ENCODE measurements at places on chromosomes 7 and 10.
A peak's percentile ranks its signal among the peaks of the same experiment; 100 is the strongest.

DNA sequence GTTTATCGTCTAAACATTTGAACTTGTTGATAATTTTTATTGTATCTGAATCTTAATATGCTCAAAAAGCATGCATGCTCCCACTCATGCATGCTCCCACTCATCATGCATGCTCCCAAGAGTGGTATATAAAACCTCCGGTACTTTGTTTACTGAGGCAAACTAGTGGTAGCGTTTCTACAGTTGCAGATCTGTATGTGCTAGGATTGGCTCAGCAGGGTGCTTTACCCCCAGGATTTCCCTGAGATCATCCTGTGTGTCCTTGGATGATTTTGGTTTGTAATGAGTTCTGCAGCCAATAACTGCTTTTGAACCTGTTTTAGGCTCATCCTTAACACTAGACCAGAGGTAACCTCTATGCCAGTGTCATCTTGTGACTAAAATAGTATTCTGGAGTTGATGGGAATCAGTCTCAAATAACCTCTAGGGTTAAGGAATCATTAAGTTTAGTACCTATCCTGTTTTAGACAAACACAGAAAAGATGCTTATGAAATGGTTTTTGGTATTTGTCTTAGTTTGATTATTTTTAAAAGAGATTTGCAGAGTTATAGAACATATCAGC lies 40.4 kb downstream of the PHTF2 start:
- DNase-seq: peak; percentile 40

DNA sequence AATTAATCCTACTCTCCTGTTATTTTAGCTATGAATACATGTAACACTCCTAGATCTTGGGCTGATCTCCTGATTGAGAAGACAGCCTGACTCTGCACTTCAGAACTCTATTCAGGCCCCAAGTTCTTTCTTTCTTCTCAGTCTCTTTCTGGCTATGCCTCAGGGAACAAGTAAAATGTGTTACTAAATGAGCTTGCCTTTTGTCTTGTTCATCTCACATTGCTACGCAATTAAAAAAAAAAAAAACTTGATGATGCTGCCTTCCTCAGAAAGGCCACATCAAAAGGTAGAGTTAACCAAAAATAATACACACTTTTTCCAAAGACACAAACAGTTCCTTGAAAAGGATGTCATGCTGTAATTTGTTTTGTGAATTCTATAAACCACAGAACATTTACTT lies 258.1 kb downstream of the TWIST1 start:
- DNase-seq: no peak

GRCh38 chr7:94012746-94013145 lies 8.6 kb upstream of the BET1 start:
- DNase-seq: peak; percentile 30

DNA sequence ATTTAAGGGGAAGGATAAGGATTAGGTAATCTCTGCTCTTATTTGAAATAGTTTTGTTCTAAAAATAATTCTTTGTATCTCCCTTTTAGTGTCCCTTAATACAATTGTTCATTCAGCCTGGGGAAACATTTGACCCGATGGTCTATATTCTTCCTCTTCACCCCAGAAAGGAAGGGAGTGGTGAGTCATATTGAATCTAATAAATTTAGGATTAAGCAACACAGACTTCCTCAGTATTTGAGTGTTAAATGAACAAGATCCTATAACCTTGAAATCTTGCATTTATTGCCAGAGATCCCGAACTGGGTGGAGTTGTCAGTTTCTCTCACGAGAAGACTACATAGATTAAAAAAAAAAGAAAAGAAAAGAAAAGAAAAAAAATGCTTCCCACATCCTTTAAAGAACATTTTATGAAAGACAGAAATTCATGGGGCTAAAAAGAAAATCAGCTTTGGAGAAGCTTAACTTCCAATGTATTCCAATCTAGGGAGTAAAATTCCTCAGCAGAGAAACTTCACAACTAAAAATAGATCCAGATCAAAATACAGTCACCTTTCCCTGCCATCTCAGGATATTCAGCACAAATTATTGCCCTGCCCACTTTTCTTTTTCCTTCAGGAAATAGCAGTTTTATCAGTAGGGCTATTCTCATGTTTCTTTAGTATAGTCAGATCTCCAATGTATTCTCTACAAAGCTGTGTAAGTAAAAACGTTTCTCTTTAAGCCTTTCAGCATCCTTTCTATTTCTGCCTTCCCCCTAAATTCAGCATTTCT lies 82.2 kb downstream of the SEMA3D start:
- no peak for DNase-seq

- no peak for DNase-seq
These were observed 114.0 kb downstream of the BMPER start for GRCh38 chr7:34019301-34019790.

DNA sequence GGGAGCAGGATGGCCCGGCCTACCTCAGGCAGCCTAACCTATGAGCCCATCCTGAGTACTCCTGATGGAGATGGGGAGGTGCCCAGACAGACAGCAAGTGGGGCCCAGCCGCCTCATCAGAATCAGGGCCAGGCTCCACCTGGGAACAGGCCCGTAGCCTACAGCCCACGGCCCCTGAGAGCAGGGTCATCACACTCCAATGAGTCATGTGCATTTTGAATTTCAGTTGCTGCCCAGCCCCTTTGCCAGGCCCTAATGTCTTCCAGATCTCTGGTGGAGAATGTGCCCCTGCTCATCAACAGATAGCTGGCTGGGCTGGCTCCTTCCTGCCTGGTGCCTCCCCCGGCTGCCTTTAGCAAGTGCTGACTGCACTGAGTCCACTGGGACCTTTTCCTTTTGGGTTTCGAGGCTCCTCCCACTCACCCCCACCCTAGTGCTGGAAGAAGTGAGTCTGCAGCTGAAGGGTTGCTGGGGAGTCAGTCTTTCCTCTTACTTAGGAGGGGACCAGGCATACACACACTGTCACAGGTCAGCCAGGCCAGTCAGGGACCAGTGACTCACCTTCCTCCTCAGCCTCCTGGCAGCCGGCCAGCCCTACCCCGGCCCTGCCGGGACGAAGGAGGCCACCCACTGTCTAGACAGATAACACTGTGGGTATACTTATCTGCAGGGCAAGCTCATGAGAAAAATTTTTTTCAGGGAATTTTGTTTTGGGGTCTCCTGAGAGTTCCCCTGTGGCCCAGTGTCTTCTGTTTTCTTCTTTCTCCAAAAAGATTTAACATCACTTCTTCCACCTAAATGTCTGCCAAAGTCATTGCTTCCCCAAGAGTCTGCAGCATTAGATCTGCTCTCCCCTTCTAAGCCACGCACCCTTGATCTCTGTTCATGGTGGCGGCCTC lies 9.1 kb upstream of the ASIC3 start:
- no peak for DNase-seq

- peak; percentile 33 for DNase-seq
These were observed 302.9 kb downstream of the BAMBI start for GRCh38 chr10:28980264-28980663.

DNA sequence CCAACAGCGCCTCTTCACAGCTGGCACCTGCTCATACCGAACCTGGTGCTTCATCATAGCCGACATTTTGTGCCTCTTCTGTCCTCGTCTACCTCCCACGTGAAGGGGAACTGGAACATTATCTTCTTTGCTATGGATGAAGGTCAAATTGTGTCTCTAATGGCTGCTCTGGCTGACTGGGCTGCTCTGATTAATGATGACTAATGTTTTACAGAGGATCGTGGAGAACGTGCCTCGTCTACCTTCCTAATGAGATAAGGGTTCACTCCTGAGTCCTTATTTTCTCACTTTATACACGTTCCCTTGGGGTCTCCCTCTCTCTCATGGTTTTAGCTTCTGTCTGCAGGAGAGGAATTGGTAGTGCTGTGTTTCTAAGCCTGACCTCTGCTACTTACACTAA lies 420.3 kb downstream of the PHTF2 start:
- DNase-seq: no peak

- DNase-seq: no peak
These were observed 245.1 kb downstream of the CHCHD3 start for GRCh38 chr7:132836746-132837145.

GRCh38 chr10:101141616-101142532 lies 10.8 kb downstream of the TLX1 start:
- peak; percentile 92 for DNase-seq

DNA sequence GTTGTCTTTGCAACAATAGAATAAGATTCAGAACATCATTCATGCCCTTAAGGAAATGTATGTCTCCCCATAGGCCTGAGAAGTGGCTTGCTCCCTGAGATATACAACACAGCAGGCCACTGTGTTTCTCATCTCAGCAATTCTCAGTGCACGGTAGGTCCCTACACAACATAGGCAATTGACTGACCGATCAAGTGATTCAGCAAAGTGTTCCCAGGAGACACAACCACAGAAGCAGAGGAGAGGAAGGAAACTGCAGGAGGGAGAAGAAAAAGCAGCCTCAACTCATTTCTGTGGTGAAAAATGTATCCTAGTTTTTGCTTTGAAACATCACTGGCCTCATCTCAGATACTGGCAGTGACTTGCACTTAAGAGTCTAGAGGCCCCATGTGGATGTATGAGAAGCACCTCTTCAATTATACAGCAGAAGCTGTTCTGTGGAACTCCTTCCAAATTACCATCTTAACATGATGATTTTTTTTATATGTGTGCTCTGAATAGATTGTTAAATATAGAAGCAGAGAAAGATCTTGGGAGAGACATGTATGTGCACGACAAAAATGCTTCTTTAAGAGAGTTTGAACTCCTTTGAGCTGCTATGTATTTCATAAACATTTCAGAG lies 306.8 kb downstream of the XPNPEP1 start:
- no peak for DNase-seq

DNA sequence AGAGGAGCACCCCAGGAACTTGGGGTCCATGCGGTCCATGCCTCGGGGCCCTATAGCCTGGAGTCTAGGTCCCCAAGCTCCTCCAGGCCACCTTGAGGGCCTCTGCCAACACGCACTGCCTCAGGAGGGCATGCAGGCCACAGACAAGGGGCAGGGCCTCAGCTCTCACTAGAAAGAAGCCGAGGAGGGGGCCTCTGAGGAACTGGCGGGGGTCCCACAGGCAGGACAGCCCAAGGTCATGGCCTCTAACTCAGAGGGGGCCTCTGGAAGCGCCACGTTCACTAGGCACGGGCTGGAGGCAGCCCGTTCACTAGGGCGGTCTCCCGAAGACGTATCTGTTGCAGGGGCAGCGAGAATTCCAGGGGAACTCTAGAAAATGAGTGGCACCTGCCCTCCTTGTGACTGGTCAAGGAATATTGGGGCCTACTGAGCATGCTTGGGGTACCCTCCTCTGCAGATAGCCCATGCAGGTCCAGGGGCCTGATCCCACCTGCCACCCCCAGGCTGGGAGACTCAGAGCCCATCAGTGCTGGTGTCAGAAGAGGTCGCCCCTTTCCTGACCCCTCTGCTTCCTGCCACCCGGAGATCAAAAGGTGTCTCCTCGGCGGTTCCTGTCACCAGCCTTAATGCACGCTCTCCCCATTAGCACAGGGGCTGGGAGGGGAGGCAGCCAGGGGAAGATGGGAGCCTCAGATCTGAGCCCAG lies 86.7 kb upstream of the RET start:
- no peak for DNase-seq

DNA sequence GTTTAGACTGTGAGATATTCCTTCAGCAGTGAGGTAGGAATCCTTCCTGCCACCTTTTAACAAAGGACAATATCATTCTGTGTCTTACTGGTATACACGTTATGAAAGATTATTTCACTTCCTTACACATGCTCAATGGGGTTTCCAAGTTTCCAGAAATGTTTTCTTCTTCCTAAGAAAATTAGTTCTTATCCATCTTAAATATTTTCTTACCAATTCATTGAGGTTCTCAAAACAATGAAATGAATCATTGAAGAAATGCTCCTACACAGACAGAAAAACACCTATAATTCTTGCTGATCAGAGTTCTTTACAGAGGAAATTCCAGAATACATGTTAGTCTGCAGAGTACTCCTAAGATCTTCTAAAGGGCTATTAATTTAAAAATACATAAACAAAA lies 51.4 kb upstream of the SEC61G start:
- no peak for DNase-seq

GRCh38 chr7:120475994-120476393 lies 203.0 kb downstream of the KCND2 start:
- no peak for DNase-seq

DNA sequence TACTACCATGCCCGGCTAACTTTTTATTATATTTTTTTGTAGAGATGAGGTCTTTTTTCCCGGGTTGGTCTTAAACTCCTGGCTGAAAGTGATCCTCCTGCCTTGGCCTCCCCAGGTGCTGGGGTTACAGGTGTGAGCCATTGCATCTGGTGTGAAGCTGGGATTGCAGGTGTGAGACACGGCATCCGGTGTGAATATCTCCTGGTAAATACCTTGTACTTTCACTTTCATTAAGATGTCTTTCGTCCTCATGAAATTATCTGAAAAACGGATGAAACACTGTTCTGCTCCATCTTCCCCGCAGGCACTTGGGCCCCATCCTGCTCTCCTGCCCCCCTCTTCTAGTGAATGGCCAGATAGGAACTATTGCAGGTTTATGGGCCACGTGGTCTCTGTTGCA lies 60.1 kb upstream of the CCZ1B start:
- no peak for DNase-seq

DNA sequence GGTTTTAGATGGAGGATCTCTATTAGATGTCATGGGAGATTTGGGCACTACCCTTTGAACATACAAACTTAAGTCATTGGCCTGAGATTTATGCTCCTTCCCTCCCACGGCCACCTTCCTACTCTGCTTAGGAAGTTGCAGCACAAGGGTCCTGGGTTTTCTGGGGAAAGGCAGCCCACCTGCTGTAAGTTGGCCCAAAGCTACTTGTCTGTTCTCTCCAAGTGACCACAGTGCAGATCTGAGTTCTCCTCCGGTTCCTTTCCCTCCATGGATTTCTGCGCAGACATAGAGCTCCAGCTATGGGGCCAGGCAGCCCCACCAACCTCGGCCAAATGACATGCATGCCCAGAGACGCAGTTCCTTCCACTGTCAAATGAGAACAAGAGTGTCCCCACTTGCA lies 12.8 kb upstream of the C10orf53 start:
- no peak for DNase-seq

DNA sequence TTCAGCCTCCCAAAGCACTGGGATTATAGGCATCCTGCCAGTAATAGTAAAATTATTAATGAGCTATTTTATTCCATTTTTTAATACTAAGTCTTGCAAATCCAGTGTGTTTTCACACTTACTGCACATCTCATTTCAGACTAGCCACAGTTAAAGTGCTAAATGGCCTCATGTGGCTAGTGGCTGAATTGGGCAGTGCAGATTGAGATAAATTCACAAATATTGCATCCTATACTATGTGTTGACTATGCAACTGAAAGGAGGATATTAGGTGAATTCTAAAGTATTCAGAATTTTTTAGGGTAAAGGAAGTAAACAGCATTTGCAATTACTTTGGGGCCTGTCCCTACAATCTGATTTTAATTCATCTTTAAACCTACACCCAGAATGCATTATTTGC lies 10.2 kb downstream of the APBB1IP start:
- DNase-seq: no peak

GRCh38 chr10:7492660-7493046 lies 81.8 kb upstream of the SFMBT2 start:
- no peak for DNase-seq
